ENCODE measurements at places on chromosomes 3 and 15.
A peak's percentile ranks its signal among the peaks of the same experiment; 100 is the strongest.

GRCh38 chr3:71492974-71493771, 90.4 kb downstream of the FOXP1 start:
- DNase-seq = no peak

GRCh38 chr3:193212844-193213243, 28.2 kb upstream of the PLAAT1 start:
- DNase-seq = no peak

- no peak for DNase-seq
These were observed 277 bp downstream of the SIAH2 start for GRCh38 chr3:150762662-150763121.

- no peak for DNase-seq
These were observed 45.2 kb upstream of the LMCD1 start for GRCh38 chr3:8456412-8456811.

GRCh38 chr15:73599934-73600333, 33.3 kb downstream of the NPTN start:
- no peak for DNase-seq

- no peak for DNase-seq
These were observed 120.1 kb downstream of the ANP32A start for GRCh38 chr15:68700455-68701123.

- DNase-seq = peak; percentile 20
These were observed 40.0 kb upstream of the TRH start for GRCh38 chr3:129934234-129935123.

DNA sequence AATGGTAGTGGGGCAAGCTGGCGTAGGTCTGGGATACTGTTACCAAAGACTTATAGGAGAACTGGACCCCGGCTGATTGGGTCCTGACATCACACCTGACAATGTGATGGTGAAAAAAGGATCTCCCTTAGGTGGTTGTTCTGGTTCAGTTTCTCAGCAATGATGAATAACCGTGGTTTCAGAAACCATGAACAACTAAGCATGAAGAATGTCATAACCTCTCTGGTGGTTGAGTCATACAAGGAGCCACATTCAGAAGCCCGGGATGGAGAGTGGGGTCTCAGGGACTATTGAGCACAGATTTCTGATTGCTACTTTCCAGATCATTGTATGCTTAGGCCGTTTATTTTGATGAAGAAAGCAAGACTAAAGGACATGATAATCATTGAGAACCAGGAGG, 17.4 kb downstream of the GPR160 start:
- no peak for DNase-seq

GRCh38 chr3:168870892-168871291, 775.2 kb upstream of the GOLIM4 start:
- no peak for DNase-seq

GRCh38 chr15:48579945-48580671, 65.4 kb downstream of the FBN1 start:
- DNase-seq = no peak

- DNase-seq = no peak
These were observed 513.9 kb downstream of the TBL1XR1 start for GRCh38 chr3:176683382-176683781.

DNA sequence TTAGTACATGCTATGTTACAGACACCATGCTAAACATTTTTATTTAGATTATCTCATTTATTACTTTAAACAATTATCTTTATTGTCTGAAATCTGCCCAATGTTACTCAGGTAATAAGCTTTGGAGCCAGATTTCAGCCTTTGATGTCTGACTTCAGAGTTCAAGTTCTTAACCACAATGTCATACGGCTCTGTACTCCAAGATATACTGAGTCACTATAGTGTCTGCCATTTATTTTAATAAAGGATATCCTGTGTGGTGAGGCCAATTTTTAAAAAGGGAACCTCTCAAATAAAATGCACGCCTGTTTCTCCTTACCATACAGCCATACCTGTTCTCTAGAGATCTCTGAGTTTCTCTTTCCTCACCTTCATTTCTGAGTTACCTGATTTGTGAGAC, 193.1 kb downstream of the EPHA3 start:
- no peak for DNase-seq

DNA sequence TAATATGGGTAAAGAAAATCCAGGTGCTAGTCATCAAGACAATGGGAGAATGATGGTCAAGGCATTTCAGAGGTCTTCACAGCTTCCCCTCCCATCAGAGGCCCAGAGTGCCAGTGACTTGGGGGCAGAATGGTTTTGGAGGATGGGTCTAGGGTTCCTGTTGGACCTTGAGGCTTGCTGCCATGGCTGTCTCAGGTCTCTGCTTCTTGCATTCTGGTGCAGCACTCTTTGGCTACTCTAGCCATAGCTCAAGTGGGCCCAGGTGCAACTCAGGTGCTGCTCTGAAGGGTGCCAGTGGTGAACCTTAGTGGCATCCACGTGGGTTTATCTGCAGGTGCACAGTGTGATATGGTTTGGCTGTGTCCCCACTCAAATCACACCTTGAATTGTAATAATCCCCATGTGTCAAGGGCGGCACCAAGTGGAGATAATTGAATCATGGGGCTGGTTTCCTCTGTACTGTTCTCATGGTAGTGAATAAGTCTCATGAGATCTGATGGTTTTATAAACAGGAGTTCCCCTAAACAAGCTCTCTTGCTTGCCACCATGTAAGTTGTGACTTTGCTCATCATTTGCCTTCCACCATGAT, 48.5 kb upstream of the PEX5L start:
- no peak for DNase-seq

- DNase-seq = peak; percentile 59
These were observed 2.3 kb downstream of the BBX start for GRCh38 chr3:107524841-107525643.

- no peak for DNase-seq
These were observed 34.0 kb upstream of the CCDC174 start for GRCh38 chr3:14617508-14618023.

- DNase-seq = no peak
These were observed 150.5 kb downstream of the WDR76 start for GRCh38 chr15:43977072-43977884.

GRCh38 chr15:84731774-84732173, 15.8 kb upstream of the SEC11A start:
- no peak for DNase-seq

Data from activated naive CD4-positive, alpha-beta T cell treated with anti-CD3 and anti-CD28 coated beads, Interleukin-2, amount 50 U/mL, for 16 hours (primary cell).